Cardiac fibroblast (primary cell): ENCODE measurements at places on chromosomes 12 and 14.

- DNase-seq: peak; percentile 73
Measured at GRCh38 chr12:42166501-42166900, 21.8 kb upstream of the GXYLT1 start.

DNA sequence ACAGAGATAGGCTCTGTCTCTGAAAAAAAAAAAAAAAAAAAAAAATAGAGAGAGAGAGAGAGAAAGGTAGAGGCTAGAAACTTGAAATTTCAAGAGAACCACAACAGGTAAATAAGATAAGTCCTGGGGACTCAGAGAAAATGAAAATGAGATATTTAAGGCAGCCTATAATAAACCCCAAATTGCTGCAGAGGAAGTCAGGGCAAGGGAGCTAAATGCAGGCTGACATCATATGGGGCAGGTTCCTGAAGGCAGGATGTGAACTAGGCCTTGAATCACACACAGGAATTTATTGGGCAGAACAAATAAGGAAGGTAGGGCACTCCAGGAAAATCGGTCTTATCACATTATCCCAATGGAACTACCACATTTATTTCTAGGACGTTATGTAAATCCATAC is 54.9 kb upstream of the NUDT4 start:
- no peak for DNase-seq

- peak; percentile 7 for DNase-seq
Measured at GRCh38 chr12:40123496-40123895, 17.6 kb upstream of the SLC2A13 start.

DNA sequence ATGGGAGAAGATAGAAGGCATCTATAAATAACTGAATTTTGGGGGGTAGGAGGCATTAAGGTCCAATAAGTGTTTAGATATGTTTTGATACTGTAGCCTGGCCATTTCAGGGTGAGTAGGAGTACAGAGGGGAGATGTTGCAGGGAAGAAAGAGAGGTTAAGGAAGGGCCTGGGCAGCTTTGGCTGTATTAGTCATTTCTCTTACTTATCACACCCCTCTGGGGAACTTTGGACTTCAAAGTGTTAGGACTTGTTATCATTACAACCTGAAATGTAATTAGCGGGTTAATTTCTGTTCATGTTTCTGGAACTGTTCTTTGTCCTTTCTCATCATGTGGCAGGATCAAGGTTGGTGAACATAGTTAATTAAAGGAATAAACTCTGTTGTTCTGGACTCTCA is 40.3 kb downstream of the SUSD6 start:
- DNase-seq: no peak

GRCh38 chr12:52235822-52236361 is 2.8 kb downstream of the KRT7 start:
- DNase-seq: no peak

DNA sequence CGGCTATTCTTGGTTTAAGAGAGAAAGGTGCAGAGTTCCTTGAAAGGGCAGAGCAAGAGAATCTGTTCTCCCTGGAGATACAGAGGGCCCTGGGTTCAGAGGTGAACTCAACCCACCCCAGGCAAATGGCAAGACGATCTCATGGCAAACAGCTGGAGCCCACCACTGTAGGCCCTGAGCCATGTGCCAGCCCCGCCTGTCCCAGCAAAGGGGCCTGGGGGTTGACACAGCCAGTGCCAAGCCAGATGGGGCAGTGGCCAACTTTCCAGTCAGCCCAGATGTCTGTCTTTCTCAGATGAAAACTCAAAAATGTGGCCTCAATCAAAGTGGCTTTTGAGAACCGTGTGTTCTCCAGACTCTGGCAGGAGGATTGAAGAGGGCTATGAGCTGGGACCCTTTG is 51.8 kb downstream of the ISCA2 start:
- DNase-seq: no peak

DNA sequence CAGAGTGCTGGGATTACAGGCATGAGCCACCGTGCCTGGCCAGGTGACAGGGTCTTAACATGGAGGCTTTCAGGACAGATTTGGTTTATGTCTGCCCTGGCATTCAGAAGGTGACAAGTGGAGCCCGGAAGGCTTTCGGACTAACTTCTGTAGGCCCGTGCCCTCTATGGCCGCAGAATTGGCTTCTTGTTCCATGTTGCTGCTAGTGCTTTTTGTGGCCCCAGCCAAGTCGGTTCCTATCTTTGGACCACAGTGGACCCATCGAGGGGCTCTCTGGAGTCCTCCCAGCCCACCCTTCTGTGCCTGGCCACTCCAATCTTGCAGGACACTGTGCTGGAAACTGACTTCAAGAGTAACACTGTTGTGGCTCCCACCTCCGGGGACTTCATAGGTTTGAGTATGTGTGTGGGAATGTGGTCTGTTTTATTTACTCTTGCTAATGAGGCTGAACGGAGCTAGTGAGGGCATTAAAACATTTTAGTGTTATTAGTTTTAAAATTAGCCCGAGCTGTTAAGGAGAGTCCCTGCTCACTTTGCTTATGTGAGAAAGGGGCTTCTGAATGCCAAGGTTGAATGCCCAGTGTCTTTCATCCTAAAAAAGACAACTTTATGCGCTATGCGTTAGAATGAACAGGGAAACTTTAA is 245.9 kb downstream of the CACNA1C start:
- DNase-seq: no peak

- peak; percentile 23 for DNase-seq
Measured at GRCh38 chr14:66281036-66281776, 205.0 kb upstream of the CCDC196 start.

DNA sequence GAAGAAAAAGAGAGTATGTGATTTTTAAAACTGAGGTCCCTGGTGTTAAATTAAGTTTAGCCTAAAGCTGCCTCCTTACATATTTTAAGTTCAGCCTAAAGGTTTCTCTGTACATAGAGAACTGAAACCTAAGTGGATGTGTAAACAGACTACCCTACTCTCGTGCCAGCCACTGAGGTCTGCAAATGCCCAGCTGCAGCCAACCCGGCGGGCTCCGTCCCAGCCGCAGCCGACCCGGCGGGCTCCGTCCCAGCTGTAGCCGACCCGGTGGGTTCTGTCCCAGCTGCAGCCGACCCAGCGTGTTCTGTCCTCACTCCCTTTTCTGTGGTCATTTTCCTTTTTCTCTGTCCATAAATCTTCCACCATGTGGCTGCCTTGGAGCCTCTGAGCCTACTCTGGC is 97.2 kb upstream of the SFSWAP start:
- no peak for DNase-seq
